Stimulated activated CD4-positive, alpha-beta T cell treated with anti-CD3 and anti-CD28 coated beads, Interleukin-4, amount 100 ng/mL, for 4 hours (primary cell): ENCODE measurements at places on chromosomes 6 and 20.

- no peak for DNase-seq
These were observed 10.2 kb downstream of the DYNLRB1 start for GRCh38 chr20:34526466-34526865.

GRCh38 chr20:58014628-58015315, 213.7 kb downstream of the ANKRD60 start:
- DNase-seq = no peak

- DNase-seq = no peak
These were observed 11.0 kb downstream of the RMND1 start for GRCh38 chr6:151440930-151441329.

DNA sequence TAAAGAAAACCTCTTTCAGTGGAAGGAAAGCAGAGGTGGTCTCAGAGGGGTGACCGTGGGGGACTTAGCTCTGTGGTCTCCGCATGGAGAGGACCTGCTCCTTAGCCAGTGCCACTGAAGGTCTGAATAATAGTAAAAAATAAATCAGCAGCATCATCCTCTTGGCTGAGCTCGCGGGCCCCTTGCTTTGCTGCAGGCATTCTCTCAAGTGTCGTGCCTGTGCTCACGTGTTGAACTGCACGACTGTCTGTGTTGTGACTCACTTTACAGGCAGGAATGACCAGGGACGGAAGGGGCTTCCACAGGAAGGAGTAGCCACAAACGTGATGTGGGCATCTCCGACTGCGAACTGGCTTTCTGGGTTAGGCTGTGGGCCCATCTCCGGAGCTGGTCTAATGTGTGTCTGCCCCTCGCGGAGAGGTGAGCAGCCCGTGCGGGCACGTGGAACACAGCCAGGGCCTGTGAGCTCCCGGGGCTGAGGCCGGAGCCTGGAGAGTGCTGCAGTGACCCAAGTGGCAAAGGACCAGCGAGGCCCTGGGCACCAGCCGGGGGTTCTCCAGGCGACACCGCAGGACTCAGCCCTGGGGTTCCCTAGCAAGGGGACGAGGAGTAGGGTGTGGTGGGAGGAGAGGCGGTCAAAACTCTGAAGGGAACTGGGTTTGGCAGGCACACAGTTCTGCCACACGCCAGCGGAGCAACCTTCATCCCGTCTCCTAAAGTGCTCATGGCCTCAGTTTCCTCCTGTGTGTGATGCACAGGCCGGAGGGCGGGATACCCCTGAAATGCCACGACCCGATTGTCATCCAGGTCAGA, 89.2 kb downstream of the RAMACL start:
- no peak for DNase-seq

GRCh38 chr20:40635971-40636370, 53.1 kb downstream of the MAFB start:
- no peak for DNase-seq

GRCh38 chr6:134753001-134753400, 196.9 kb downstream of the ALDH8A1 start:
- no peak for DNase-seq

- DNase-seq = no peak
These were observed 386.9 kb downstream of the CDH4 start for GRCh38 chr20:61638802-61639585.

GRCh38 chr6:160583794-160584193, 80.3 kb downstream of the LPA start:
- no peak for DNase-seq

DNA sequence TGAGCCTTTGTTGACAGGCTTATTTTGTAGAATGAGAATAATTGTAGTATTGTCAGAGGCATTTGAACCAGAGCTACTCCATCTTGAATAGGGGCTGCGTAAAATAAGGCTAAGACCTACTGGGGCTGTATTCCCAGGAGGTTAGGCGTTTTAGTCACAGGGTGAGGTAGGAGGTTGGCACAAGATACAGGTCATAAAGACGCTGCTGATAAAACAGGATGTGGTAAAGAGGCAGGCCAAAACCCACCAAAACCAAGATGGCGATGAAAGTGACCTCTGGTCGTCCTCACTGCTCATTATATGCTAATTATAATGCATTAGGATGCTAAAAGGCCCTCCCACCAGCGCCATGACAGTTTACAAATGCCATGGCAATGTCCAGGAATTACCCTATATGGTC, 82.7 kb downstream of the PFDN4 start:
- DNase-seq = no peak

- DNase-seq = no peak
These were observed 9.4 kb downstream of the SULF2 start for GRCh38 chr20:47775841-47776240.

GRCh38 chr20:51342510-51343236, 199.8 kb downstream of the NFATC2 start:
- no peak for DNase-seq

DNA sequence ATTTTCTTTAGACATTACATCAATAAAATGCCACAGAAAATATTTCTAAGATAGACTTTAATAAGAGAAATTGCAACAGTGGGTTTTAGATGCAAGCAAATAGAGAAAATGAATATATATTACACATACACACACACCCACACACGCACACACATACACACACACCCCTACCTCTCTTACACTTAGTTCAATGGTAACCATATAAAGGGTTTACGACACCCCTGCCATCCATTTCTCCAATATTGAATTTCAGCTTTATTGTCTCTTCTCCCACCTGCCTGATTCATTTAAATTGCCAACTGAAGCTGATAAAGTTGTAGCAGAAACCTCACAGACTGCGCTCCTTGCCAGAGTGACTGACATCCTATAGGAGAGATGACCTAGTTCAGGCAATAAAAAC, 154.6 kb downstream of the ADAT2 start:
- DNase-seq = no peak

DNA sequence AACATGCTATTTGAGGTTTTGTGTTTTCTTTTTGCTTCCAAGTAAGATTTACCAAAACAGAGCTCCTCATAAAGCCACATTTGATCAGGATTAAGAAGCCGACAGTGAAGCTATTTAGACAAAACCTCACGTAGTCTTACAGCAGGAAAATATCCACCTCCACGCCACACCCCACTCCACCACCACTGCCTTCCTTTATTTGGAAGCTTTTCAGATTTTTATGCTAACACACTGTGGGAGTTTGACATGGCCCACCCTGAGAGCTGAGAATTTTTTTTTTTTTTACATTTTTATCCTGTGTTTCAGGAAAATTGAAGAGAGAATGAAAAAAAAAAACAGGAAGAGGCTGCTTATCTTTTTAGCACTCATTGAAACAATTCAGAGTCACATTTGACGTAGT, 104.8 kb upstream of the MC3R start:
- DNase-seq = no peak

- DNase-seq = no peak
These were observed 42.8 kb upstream of the RALGAPA2 start for GRCh38 chr20:20755231-20755630.

GRCh38 chr6:16493112-16493511, 254.7 kb downstream of the GMPR start:
- DNase-seq = no peak

- peak; percentile 71 for DNase-seq
These were observed 126.8 kb downstream of the IPCEF1 start for GRCh38 chr6:154229786-154230185.

- DNase-seq = no peak
These were observed 15.0 kb downstream of the PREX1 start for GRCh38 chr20:48812600-48813445.

DNA sequence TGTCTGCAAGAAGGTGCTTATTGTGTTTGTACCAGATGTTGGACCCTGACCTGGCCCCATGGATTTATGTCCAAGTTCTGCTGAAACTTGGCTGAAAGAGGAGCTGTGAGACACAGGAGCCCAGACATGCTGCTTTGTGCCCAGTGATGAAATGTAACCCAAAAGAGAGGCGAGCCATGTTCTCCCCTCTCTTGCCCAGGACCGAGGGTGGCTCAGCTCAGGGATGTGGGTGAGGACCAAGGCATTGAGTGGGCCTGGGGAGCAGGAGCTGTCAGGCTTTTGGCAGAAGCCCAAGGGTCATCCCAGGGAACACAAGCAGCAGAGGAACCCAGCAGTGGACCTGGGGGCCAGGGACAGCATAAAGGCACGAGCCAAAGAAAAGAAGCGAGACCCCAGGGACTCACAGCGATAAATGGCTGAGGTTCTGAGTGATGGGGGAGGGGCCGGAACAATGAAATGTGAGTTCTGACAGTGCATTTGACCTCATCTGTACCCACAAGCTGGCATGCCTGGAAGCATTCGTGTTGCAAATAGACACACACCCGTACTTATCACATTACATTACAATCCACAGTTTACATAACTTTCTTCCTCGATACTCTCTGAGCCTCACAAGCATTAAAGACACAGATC, 363.4 kb upstream of the JARID2 start:
- DNase-seq = no peak

GRCh38 chr6:72401865-72402264, 220.0 kb upstream of the KCNQ5 start:
- no peak for DNase-seq

- DNase-seq = no peak
These were observed 26.8 kb downstream of the DACT2 start for GRCh38 chr6:168292826-168293225.

GRCh38 chr6:53646606-53647005, 18.9 kb downstream of the KLHL31 start:
- no peak for DNase-seq

DNA sequence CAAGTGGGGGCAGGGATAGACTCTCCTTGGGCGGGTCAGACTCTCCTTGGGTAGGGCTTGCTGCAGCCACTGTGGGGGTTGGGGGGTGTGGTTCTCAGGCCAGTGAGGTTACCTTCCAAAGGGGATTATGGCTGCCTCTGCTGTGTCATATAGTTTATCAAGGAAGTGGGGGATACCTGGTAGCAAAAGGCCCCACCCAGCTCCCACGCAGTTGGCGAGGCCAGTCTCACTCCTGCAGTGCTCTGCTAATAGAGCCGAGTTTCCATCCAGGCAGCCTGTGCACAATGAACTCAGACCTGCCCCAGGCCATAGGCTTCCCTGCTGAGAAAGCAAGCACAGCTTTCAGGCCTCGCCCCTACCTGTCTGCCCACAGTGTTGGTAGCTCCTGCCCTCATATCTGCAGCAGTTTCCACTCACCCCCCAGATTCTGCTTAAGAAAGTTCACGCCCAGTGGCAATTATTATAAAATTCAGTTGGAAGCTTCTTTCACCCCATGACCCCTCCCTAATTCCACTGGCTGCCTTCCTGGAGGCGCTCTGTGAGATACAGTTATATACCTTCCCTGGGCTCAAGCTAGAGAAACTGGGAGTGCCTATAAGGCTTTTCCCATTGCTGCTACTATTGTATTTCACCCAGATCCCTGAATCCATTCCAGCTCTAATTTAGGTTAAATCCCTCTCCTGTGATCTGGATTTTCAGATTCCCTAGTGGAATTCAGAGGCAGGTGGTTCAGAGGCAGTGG, 56.1 kb downstream of the HDDC2 start:
- DNase-seq = no peak

- DNase-seq = no peak
These were observed 82.2 kb upstream of the PAX1 start for GRCh38 chr20:21623074-21623780.

GRCh38 chr20:47821481-47822100, 36.3 kb upstream of the SULF2 start:
- DNase-seq = no peak

- DNase-seq = no peak
These were observed 456.7 kb downstream of the NKAIN2 start for GRCh38 chr6:124260337-124260736.

DNA sequence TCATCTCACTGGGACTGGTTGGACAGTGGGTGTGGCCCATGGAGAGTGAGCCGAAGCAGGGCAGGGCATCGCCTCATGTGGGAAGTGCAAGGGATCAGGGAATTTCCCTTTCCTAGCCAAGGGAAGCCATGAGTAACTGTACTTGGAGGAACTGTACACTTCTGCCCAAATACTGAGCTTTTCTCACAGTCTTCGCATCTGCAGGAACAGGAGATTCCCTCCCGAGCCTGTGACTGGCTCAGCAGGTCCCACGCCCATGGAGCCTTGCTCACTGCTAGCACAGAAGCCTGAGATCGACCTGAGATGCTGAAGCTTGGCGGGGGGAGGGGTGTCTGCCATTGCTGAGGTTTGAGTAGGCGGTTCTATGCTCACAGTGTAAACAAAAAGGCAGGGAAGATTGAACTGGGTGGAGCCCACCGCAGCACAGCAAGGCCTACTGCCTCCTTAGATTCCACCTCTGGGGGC, 10.4 kb upstream of the CALHM5 start:
- no peak for DNase-seq

GRCh38 chr6:26232306-26232939, 132.6 kb upstream of the BTN3A2 start:
- DNase-seq = no peak
